Caki2 (cell line): ENCODE measurements at places on chromosomes 1 and 21.

DNA sequence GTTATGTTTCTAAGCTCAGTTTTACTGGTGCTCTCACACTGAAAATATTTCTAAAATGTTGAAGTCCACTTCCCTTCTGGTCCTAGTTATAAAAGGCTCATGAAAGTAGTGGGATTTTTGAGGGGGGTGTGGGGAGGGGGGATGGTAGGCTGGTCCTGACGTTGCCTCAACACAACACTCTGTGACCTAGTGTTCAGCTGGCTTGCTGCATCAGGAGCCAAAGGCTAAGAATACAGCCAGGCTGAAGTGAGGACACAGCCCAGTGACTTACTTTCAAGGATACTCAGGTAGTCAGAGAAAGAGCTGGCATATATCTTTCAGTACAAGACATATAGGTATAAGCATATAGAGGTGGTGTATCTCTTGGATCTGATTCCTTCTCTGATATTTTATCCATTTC is 151.9 kb upstream of the C8B start:
- no peak for DNase-seq

DNA sequence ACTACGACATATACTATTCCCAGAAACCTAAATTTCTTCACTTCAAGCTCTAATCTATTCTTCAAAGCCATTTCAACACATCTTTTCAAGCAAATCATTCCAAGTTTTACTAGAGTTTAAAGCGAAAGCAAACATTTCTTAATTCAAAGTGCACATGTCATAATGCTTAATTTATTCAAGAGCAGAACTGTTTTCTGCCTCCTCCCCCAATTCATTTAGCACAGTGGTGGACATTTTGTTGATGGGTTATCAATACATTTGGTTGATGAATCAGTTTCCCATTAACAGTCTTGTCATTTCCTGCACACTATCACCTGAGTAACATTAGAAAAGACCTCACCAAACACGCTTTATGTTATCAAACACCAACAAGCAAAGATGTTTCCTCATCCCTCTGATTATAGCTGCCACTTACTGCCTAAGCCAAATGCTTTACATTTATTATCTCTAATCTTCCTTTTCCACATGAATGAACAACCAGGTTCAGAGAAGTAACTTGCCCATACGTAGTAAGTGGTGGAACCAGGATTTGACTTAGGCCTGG is 2.0 kb downstream of the SRSF4 start:
- no peak for DNase-seq

DNA sequence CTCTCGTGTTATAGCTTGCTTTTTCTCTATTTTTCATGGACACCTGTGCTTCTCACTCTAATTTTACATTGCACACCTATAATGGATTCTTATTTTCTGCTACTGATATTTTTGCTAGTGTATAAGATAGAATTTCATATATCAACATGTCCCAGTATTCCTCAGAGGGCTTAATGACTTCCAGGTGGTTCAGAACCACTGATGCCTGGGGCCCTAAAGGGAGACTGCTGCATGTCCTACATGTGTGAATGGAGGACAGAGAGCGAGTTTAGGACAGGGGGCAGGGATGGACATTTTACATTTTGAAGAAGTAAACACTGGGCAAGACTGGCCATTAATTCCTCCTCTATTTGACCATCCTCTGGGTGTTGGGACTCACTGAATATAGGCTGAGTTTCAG is 100.6 kb downstream of the DISC1 start:
- no peak for DNase-seq

- DNase-seq, result no peak
These were observed 357.9 kb upstream of the USP24 start for GRCh38 chr1:55572878-55573734.

DNA sequence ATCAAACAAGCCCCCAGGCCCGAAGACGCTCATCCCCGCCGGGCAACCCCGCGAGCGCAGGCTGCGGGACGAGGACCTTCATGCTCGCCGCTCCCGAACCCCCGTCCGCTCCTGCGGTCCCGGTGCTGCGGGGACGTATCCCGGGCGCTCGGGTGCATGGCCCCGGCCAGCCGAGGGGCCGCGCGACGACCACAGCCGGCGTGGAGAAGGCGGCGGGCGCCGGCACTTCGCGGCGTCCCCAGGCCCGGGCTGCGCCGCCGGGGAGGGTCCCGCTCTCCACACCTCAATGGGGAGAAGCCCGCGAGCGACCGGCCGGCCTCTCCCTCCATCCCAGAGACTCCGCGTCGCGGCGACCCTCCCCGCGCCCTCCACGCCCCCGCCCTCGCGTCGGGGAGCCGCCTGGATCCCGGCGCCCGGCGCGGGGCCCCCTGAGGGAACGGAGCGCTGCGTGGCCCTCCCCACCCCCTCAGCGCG is 401 bp downstream of the ERRFI1 start:
- no peak for DNase-seq

GRCh38 chr1:19752083-19752696 is 47.5 kb downstream of the TMCO4 start:
- no peak for DNase-seq

GRCh38 chr1:226083302-226084101 is 21.0 kb downstream of the H3-3A start:
- peak; percentile 86 for DNase-seq

DNA sequence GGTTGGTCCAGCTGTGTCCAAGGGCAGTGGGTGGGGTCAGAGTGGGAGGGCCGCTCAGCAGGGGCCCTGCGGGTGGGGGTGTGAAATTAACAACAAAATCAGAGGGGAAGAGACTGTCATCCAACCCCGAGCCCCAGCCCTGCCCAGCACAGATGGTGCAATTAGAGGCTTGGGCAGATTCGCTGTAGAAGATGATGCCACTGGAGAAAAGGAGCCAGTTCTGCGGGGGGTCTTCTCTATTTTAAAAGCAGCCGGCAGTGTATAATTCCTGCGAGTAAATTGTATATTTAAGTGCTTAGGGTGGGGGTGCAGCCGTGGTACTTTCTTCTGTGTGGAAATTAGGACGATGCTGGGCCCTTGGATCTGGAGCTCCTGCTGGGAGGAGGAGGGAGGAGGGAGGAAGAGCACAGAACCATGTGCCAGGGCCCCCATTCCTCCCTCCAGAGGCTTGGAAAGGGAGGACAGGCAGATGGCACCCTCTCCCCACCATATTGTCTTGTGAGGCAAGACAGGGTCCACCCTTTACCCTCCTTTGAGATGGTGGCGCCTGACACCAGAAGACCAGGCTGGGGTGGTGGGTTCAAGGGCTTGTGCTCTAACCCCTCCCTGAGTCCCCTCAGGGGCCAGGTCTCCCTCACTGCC is 89.2 kb downstream of the ACTL8 start:
- DNase-seq, result no peak

DNA sequence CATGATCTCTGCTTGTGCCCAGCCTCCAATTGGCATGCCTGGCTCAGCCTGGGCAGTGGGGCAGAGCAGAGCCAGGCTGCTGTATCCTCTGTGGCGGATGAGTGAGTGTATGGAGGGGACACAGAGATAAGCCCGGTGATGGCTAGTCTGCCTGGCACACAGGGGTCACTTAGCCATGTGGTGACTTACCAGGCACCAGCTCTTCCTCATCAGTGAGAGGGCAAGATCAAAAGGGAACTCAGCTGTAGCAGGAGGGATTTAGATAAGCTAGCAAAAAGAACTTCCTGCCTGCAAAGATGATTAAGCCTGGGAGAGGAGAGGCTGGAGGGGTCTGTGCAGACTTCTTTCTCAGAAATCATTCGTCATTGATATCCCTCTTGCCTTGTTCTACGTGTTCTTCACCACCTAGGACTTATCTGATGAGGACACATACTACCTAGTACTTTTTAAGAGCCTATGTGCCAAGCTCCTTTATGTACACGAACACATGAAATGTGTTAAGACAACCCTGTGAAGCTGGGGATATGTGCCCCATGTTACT is 7.9 kb downstream of the KIF21B start:
- no peak for DNase-seq

GRCh38 chr1:241738284-241739078 is 86.4 kb downstream of the WDR64 start:
- no peak for DNase-seq

- no peak for DNase-seq
These were observed 138.7 kb downstream of the RUNX1 start for GRCh38 chr21:34910396-34910795.

DNA sequence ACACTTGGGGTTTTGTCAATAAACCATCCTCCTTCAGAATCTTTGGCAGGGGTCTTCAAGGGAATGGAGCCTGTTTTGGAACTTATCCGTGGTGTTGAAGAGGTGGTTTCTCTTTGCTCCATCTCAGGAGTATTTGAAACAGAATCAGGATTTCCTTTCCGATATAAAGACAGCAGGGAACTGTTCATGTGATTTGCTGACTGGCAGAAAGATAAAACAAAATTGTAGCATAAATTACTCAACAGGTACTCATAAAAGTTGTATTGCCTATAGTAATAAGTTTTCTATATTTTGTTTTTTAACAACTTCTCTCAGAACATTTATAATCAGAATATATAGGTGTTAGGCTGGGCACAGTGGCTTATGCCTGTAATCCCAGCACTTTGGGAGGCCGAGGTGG is 21.9 kb downstream of the NVL start:
- DNase-seq, result no peak

DNA sequence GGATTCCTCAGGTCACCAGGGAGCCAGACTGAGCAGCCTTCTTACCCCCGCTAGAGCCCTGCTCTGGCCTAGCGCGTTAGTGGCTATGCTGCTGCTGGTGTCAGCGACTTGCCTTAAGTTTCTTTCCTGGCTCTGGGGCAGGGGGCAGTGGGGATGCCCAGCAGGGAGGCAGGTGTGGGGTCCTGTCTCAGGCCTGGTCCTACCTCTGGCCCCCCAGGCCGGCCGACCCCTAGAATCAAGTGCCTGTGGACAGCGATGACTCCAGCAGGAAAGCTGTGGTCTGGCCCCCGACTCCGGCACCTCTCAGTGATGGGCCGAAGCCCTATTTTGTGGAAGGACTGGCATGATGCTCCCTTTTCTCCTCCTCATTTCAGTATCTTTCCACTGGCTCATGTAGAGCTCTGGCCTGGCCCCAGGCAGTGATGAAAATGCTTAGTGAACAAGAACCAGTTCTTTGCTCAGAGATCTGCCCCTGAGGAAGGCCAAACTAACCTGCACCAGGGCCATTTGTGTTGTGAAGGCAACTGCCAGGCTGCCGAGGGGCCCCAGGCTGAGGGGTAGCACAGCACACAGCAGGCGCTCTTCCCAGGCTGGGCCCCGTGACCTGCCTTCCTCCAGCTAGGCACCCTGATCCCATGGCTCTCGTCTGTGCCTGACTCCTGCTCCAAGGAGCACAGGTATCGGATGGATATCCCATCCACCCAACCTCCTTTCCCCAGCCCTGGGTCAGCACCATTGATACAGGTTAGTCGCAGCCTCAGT is 23.7 kb downstream of the MRPL37 start:
- DNase-seq, result no peak

- no peak for DNase-seq
These were observed 325.9 kb downstream of the RPS6KC1 start for GRCh38 chr1:213376862-213377372.

DNA sequence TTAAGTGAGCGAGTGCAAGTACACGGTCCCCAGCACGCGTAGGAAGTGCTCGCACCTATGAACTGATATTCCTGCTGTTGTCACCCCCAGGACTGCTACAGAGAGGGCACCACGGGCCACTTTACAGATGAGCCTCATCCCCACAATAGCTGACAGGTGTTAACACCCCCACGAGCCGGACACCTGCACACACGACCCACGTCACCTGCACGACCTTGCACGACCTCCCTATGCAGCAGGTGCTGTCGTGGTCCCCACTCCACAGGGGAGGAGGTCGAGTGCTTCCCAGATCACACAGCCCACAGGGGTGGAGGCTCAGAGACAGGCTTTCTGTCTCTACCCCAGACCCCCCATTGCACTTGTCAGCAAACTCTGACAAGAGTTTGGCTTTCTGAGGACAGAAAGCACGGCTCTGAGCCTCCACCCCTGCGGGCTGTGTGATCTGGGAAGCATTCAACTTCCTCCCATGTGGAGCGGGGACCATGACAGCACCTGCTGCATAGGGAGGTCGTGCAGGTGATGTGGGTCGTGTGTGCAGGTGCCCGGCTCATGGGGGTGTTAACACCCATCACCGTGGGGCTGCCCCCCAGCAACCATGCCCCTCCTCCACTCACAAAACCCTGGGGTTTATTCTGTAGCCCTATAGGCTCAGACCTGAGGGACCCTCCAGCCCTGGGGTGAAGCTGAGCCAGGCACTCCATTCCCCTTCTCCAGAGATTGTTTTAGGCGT is 80.8 kb downstream of the MATN1 start:
- no peak for DNase-seq

DNA sequence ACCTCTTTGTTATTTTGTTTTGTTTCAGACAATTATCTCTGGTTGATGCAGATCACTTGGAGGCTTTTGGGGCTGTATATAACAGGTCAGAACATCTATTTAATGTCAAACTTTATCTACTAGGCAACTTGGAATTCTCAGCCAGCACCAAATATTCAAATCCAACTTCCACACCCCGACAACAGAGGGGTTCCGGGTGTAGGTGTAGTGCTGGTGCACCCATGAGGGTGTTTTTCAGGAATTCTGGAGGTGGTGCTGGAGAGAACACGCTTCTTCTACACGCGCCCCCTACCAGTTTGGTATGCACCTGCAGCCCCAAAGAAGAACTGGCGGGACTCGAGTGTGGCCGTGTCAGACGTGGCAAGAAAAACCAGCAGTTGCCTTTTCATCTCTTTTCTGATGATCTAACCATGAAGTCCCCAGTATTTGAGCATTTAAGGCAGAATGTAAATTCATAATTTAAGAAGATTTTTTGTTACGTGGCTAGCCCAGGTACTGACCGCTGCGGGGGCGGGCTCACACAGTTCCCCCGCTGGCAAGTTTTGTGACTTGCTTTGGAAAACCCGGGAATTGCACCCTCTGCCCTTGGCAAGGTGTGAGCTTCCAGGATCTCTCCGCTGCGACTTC is 462 bp upstream of the TLCD4 start:
- DNase-seq, result peak; percentile 72

DNA sequence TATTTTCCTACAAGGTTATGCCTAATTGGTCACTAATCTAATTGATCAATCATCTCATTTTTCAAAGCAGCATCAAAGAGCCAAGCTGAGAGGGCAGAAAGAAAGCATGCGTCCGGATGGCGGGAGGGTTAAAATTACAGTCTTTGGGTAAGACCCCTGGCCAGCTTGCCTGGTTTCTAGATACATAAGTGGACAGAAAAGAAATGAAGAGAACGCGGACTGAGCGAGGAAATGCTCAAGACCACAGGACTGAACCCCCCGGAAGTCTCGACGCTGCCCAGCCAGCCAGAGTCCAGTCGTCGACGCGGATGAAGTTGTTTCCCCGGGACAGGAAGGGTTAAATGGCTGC is 297.2 kb downstream of the OMA1 start:
- DNase-seq, result no peak

- no peak for DNase-seq
These were observed 14.4 kb upstream of the C8B start for GRCh38 chr1:56979986-56980755.

DNA sequence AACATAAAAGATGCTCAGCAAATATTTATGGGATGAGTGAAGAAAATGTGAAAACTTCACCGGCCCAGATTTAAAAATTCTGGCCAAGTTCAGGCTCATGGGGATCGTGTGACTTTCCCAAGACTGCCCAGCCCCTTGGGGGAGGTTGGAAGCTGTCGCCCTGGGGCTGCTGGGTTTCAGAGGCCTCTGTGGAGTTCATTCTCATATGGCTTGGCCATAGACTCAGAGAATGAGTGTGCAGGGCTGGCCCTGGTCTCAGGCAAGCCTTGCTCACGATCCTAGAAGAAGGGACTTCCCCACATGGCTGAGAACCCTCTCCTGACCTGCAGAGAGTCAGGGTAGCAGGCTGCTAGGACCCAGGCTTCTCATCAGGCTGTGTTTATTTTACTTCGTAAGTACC is 24.6 kb downstream of the PADI2 start:
- DNase-seq, result no peak

- DNase-seq, result no peak
These were observed 1.5 kb upstream of the ST6GALNAC5 start for GRCh38 chr1:76865696-76866286.

GRCh38 chr1:179889589-179889988 is 7.5 kb downstream of the TOR1AIP1 start:
- DNase-seq, result no peak
